ENCODE measurements at places on chromosomes 4 and X.

DNA sequence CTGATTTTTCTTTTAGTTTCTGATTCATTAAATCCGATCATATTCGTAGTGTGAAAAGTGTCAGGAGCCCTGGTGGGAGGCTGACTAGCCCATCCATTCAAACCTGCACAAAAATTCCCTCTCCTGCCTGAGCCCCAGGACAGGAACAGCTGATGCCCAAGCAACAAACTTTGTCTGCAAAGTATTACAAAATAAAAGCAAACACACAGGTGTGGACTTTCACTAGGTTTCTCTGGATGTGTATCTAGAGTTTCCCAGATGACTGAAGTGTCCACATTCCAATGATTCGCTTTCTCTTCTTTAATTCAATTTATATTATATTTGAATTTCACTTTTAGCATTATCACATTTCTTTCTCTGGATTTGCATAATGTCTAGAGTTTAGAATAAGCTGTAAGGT lies 18.2 kb upstream of the FAM9B start:
- DNase-seq: no peak

DNA sequence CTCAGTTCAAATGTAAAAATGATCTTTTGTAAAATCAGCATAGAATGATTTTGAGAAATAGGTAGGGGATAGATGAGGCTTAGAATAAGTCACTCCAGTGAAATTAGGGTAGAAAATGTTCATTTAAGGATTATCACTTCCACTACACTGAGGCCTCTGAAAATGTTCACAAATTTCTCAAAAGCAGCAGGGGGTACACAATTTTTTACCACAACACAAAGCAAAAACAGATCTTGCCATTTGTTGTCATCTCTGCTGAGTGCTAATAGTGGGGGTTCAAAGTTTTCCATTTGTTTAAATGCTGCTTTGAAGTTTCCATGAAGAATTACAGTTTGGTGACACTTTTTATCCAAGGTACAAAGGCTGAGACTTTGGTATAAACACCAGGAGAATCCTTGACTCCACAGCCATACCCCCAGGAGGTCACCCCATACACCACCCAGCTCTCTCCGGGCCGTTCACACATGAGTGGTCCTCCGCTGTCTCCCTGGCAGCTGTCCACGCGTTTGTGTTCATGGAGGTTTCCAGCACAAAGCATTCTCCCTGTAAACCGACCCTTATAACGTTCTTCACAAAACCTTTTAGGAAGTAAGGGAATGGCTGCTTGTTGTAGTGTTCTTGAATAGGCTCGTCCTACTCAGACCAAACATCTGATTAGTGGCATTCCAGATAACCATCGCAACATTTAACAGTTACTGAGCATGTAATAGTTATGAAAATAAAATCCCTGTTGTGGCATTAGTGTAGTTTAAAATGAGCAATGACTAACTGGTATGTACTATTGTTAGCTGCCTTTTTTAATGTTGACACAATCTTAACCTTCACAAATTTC lies 71.0 kb downstream of the PRSS12 start:
- no peak for DNase-seq

DNA sequence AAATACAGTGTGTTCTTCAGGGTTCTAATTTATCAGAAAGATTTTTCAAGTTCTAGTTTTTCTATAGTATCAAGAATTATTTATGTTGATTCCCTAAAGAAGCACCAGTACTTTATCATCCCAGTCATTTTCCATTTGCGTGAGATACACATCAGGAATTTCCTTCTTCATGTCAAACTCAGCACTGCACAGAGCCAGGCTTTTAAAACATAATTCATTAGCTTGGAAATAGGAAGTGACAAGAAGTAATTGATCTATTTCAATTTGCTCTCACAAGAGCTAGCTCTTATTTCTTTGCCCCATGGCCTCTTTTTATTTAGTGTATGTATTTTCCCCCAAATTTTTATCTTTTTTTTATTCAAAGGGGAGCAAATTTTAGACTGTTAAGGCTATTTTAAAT lies 13.0 kb upstream of the SLC10A4 start:
- no peak for DNase-seq

DNA sequence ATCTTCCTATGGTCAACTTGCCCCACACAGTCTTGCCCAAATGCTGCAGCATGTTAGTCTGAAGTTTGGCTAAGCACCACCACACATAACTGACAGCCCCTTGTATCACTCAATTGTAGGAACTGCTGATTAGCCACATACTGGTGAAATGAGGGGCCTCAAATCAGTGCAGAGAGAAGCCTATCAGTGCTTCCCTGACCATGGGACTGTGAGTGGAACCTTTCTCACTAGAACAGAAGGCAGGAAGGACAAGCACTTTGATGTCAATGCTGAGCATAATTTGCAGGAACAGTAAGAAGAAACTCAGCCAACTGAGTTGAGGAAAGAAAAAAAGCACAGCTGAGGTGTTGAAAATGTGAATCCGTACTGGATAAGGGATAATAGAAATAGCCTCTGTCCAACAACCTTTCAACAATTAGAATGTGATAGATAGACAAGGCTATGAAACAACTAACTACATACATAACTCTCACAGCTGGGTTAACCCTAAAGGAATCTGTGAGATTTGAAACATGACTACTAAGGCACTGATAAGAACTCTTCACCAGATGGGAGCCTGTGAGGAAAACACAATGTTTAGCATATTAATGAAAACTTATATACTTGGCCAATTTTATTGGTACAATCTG lies 136.6 kb upstream of the SH3RF1 start:
- no peak for DNase-seq

DNA sequence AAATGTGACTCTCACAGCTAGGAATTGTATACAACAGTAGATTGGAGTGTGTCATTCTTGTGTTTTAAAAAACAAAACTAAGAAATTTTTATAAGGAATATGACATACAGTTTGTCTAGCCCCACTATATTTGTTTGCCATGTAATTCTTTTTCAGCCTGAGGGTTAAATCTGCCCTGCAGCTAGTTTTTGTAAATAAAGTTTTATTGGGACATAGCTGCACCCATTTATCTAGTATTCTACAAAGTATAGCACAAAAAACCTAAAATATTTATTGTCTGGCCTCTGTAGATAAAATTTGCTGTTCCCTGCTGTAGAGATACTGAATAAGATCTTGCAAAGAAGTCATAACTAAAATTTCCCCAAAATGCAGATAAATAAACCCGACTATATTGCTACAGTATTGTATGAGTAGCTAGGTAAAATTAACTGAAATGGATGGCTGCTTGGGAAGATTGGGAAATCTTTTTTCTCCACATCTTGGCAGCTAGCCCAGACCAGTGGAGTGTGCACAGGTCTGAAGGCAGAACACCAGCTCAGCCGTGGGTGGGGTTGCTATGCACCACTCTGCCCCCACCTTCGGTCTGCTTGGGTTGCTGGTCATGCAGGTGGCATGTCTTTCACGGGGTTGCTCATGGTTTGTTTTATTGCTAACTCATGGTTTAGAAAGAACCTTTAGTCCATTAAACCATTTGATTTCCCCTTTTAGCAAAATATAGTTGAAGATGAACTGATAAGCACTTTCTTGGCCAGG lies 127.9 kb downstream of the KLHL8 start:
- peak; percentile 23 for DNase-seq

DNA sequence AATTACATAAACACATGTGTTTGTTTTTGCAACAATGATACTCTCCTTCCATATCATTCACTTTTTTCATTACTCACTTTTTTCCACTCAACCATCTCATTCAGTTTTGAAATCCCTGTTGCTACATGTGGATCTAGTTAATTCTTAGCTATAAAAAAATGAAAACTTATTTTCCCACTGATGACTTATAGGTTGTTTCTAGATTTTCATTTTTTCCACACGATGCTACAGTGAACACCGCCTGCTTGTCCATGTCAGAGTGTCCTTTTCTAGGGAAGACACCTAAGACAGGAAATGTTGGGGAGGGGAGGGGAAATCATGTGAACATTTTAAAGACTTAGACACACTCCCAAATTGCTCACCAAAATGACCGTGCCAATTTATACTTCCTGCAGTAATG lies 70.2 kb downstream of the SUPT20HL2 start:
- peak; percentile 19 for DNase-seq

GRCh38 chr4:174332741-174333493 lies 49.2 kb downstream of the CEP44 start:
- DNase-seq: no peak

GRCh38 chr4:151034829-151035228 lies 19.7 kb upstream of the LRBA start:
- DNase-seq: no peak

DNA sequence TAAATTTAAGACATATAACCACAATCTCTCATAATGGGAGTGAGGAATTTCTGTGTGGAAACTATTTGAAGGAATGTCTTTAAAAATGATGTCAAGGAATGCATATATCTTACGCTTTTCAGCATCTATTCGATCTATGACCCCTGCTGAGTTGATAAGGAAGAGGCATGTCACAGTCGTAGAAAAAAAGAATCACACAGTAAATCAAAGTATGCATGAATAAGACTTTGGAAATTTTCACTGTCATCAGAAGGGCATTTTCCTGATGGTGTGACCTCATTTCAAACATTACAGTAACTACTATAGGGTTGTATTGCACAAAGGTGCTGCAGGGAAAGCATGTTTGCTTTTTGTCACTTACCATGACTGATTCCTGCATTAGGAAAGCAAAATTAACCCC lies 41.5 kb downstream of the REELD1 start:
- DNase-seq: peak; percentile 22

GRCh38 chrX:5898463-5898862 lies 330.2 kb downstream of the NLGN4X start:
- no peak for DNase-seq

DNA sequence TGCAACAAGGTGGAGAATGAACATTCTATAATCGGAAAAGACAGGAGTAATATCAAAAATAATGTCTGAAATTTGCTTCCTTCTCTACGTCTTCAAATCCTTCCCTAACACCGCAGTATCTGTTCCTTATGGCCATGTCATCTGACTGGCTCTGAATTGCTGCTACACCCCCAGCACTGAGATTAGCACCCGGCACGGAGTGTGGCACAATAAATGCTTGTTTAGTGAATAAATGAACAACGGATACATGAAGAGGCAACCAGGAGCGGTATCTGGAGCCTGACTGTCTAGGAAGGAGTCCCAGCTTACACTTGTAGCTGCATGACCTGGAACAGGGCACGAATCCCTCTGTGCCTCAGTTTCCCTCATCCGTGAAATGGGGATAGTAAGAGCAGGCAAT lies 164.3 kb downstream of the AFAP1 start:
- no peak for DNase-seq

GRCh38 chrX:79100791-79101484 lies 43.5 kb upstream of the GPR174 start:
- no peak for DNase-seq

GRCh38 chrX:52349681-52350080 lies 19.1 kb upstream of the XAGE2 start:
- DNase-seq: no peak

GRCh38 chr4:123867910-123868587 lies 471.5 kb downstream of the SPRY1 start:
- DNase-seq: no peak

- DNase-seq: no peak
Measured at GRCh38 chr4:159460371-159460770, 357.5 kb downstream of the RAPGEF2 start.

- no peak for DNase-seq
Measured at GRCh38 chr4:186096681-186097165, 7.8 kb upstream of the FAM149A start.

- no peak for DNase-seq
Measured at GRCh38 chr4:94127707-94128328, 79.8 kb upstream of the SMARCAD1 start.

- DNase-seq: no peak
Measured at GRCh38 chr4:184500748-184501589, 26.6 kb upstream of the IRF2 start.

GRCh38 chr4:1051472-1051871 lies 40.0 kb downstream of the FGFRL1 start:
- DNase-seq: no peak

DNA sequence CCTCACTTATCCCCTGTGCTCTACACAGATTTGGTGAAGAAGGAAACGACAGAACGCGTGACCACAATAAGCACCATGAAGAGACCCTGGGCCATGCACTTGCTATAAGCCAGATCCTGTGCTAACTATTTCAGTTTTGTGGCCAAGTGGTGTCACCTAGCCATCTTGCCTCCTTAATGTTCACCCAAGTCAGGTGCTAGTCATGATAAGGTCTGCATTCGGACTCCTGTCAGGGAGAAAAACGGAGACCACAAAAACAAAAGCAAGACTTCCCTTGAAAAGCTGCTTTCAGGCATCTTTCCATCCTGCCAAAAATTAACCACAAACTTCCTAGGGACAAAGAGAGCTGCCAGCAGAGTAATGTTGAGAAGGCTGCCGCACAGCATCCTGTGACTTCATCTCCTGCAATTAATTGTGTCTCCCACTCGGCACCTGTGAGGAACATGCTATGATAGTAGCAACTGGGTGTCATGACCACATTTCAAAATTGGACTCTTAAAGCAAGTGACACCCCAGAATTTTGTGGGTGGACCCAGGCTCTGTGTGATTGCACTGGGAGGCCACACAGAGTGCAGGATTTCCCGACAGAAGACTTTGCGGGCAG lies 8.8 kb upstream of the IDS start:
- no peak for DNase-seq

DNA sequence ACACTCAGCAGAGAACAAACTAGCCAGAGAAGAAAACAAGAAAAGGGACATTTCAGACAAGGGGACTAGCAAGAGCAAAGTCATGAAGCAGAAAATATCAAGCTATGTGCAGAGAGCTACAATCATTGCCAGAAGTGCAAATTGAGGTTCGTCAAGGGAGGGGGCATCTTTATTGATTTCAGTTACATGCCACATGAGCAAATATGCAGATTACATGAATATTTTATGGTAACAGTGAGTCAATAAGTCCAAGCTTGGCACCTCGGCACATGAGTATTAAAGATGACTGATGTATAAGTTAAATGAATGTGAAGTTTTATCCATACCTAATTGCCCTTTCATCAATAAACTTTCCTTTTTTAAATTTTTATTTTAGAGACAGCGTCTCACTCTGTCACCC lies 238.1 kb upstream of the DIAPH2 start:
- no peak for DNase-seq

GRCh38 chrX:41589634-41590270 lies 99.0 kb upstream of the GPR34 start:
- no peak for DNase-seq

- DNase-seq: no peak
Measured at GRCh38 chr4:170229006-170229405, 139.2 kb upstream of the AADAT start.

DNA sequence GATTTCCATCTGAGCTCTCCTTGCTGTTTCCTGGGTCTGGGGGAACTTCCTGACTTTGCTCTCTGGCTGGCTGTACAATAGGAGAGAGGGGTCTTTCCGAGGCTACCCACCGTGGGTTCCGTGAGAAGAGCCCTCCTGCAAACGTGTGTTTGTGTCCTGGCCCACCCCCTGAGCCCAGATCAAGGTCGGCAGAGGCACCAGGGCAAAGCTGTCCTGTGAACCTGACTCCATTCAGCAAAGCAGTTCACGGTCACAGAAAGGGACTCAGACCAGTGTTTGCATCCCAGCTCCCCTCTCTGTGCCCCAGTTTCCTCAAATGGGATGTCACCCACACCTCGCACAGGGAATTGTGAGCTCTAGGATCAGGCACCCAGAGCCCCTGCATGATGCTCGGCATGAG lies 97.3 kb upstream of the PSAPL1 start:
- DNase-seq: no peak

- DNase-seq: no peak
Measured at GRCh38 chr4:85151786-85152185, 185.3 kb upstream of the WDFY3 start.
